ENCODE measurements at places on chromosomes 4 and X. TPM values are rescaled to one million over a fixed set of nuclear protein-coding genes. Genes with fewer than 3 reads are reported as not detected.
A peak's percentile ranks its signal among the peaks of the same experiment; 100 is the strongest.

The SHROOM4 gene
- total RNA-seq, result 1.7 TPM

The LIN54 gene
- 10.4 TPM for total RNA-seq

- H3K27ac ChIP-seq, result no peak overlapping the region
- H3K36me3 ChIP-seq, result no peaks in the 10 kb centered on the region
- H3K27me3 ChIP-seq, result no peaks in the 10 kb centered on the region
- DNase-seq, result peak; percentile 25
Measured at GRCh38 chrX:101208152-101208905, 11.3 kb upstream of the DRP2 start.

DNA sequence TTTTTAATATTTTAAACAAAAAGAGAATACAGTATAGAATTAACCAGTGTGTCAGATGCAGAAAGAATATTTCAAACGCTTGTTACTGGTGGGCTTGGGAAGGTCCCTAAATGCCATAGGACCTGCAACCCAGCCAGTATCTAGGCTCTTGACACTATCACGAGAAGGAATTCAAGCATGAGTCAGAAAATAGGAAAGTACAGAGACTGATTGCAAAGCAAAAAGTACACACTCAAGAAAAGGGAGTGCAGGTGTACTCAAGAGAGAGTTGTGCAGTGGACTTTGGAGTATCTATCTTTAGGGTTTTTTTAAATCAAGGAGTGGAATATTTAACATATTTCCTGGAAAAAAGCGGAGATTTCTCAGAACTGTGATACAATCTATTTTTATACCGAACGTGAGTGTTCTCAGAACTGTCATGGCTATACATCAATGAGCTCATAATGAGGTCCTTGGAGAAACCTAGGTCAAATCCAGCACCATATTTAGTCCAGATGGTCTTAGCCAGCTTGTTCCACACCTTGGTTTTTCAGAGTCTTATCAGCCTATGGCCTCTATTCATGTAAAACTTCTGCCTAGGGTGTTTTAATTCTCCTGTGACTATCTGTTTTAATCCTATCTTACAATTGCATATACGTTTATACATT, 291.8 kb upstream of the FAT4 start:
- no peaks in the 10 kb centered on the region for H3K27me3 ChIP-seq
- H3K27ac ChIP-seq, result no peak overlapping the region
- no peak for DNase-seq
- no peak overlapping the region for H3K4me3 ChIP-seq
- no peaks in the 10 kb centered on the region for H3K36me3 ChIP-seq

The ATXN3L gene
- total RNA-seq, result not detected

- no peak overlapping the region for H3K27ac ChIP-seq
- no peaks in the 10 kb centered on the region for H3K36me3 ChIP-seq
- no peak overlapping the region for H3K4me3 ChIP-seq
- DNase-seq, result no peak
Measured at GRCh38 chr4:74431113-74431826, 13.7 kb upstream of the AREG start.

DNA sequence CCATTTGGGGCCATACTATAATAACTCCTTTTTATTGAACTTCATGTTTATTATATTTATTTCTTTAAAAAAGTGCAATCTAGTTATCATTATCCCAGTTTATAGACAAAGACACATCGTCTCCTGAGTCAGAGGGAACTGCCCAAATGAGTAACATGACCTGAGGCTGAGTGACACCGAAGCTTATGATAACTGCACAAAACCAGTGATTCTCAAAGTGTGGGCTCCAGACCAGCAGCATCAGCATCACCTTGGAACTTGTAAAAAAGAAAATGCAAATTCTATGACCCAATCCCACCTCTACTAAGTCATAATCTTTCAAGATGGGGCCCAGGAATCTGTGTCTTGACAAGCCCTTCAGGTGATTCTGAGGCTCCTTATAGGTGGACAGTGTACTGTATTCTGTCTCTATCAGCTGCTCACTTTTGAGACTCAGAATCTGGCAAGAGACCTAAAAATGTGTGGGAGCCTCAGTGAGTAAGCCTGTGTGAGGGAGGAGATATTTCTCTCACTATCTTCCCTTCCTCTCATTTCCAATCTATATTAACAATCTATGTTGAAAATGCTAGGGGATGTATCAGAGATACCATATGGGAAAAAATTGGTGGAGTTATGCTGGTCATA, 147.0 kb downstream of the PACRGL start:
- DNase-seq, result peak; percentile 68
- no peak overlapping the region for H3K4me3 ChIP-seq
- H3K27ac ChIP-seq, result no peak overlapping the region
- peaks cover 13% of the 10 kb centered on the region for H3K4me1 ChIP-seq

DNA sequence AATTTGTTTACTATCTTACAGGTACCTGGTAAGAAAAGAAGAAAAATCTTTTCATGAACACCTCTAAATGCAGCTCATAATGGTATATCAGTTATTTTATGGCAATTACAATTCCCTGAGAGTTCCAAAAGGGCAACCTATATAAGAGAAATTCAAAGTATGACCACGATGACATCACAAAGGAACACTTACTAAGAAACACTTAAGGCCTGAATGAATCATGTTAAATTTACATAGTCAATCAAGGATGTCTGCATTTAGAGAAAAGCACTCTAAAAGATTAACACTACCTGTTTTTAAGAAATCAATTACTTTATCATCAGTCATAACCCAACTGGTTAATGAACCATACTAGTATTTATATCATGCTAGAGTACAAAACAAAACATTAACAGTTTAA, 63.9 kb downstream of the LCORL start:
- H3K4me1 ChIP-seq, result peaks cover 10% of the 10 kb centered on the region
- H3K27me3 ChIP-seq, result no peaks in the 10 kb centered on the region
- peak; percentile 40 for DNase-seq
- no peak overlapping the region for H3K4me3 ChIP-seq

- H3K36me3 ChIP-seq, result peaks cover 70% of the 10 kb centered on the region
- 0 out of 2 replicates have a peak, but pooled peaks cover 3% of the 10 kb centered on the region for H3K4me1 ChIP-seq
- DNase-seq, result no peak
- H3K27me3 ChIP-seq, result no peaks in the 10 kb centered on the region
- H3K4me3 ChIP-seq, result no peak overlapping the region
- H3K27ac ChIP-seq, result no peak overlapping the region
Measured at GRCh38 chr4:7787681-7788141, 151.9 kb downstream of the AFAP1 start.

The GPR143 gene
- not detected for total RNA-seq

The MID1 gene
- total RNA-seq, result 5.6 TPM

The DSPP gene
- not detected for total RNA-seq

GRCh38 chrX:110425222-110426154, 66.8 kb downstream of the RTL9 start:
- H3K27me3 ChIP-seq, result no peaks in the 10 kb centered on the region
- no peak overlapping the region for H3K4me3 ChIP-seq
- H3K4me1 ChIP-seq, result no peaks in the 10 kb centered on the region
- no peak overlapping the region for H3K27ac ChIP-seq
- no peaks in the 10 kb centered on the region for H3K36me3 ChIP-seq

DNA sequence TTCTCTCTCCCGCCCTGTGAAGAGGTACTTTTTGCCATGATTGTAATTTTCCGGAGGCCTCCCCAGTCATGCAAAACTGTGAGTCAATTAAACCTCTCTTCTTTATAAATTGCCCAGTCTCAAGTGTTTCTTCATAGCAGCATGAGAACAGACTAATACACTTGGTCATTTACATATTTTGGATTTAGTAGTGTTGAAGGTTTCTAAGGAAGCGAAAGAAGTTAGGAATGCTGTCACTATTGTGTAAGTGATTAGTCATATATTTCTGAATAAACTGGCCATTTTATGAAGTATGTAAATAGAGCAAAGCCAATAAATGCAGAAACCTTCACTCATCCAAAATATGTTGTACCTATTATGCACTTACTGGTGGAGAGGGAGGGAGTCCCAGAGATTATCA, 34.4 kb upstream of the GK2 start:
- H3K36me3 ChIP-seq, result no peaks in the 10 kb centered on the region
- no peaks in the 10 kb centered on the region for H3K27me3 ChIP-seq
- no peak overlapping the region for H3K4me3 ChIP-seq
- no peak overlapping the region for H3K27ac ChIP-seq
- H3K4me1 ChIP-seq, result no peaks in the 10 kb centered on the region

GRCh38 chrX:107773206-107773605, 2.4 kb downstream of the TSC22D3 start:
- H3K27ac ChIP-seq, result no peak overlapping the region
- no peaks in the 10 kb centered on the region for H3K4me1 ChIP-seq
- H3K36me3 ChIP-seq, result no peaks in the 10 kb centered on the region

GRCh38 chr4:26866781-26867180, 6.1 kb downstream of the STIM2 start:
- H3K4me3 ChIP-seq, result no peak overlapping the region
- no peak overlapping the region for H3K27ac ChIP-seq
- DNase-seq, result no peak
- no peaks in the 10 kb centered on the region for H3K27me3 ChIP-seq
- peaks cover 26% of the 10 kb centered on the region for H3K4me1 ChIP-seq

GRCh38 chrX:7117587-7117986, 29.9 kb upstream of the STS start:
- no peak for DNase-seq
- no peak overlapping the region for H3K27ac ChIP-seq
- no peaks in the 10 kb centered on the region for H3K27me3 ChIP-seq
- no peak overlapping the region for H3K4me3 ChIP-seq
- no peaks in the 10 kb centered on the region for H3K36me3 ChIP-seq
- H3K4me1 ChIP-seq, result no peaks in the 10 kb centered on the region

- H3K4me1 ChIP-seq, result no peaks in the 10 kb centered on the region
- H3K27ac ChIP-seq, result no peak overlapping the region
- DNase-seq, result no peak
- no peaks in the 10 kb centered on the region for H3K36me3 ChIP-seq
- H3K27me3 ChIP-seq, result no peaks in the 10 kb centered on the region
- no peak overlapping the region for H3K4me3 ChIP-seq
Measured at GRCh38 chrX:31845003-31845402, 773.2 kb upstream of the FTHL17 start.

The SRP72 gene
- total RNA-seq, result 64.7 TPM

DNA sequence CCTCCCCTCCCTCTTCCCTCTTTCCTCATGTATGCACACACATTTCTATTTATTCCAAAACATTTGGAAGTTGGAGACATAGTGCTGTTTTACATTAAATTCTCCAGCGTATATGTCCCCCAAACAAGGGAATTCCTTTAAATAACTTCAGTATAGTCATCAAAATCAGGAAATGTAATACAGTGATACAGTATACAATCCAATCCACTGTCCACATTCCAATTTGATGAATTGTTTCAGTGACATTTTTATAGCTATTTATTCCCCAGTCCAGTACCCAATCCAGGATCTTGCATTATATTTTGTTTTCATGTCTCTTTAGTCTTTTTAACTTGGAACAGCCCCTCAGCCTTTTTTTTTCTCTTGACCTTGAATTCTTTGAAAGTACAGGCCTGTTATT, 233.0 kb downstream of the DKK2 start:
- H3K4me1 ChIP-seq, result peaks cover 14% of the 10 kb centered on the region
- H3K27me3 ChIP-seq, result no peaks in the 10 kb centered on the region
- H3K4me3 ChIP-seq, result no peak overlapping the region
- DNase-seq, result no peak
- H3K27ac ChIP-seq, result no peak overlapping the region
- no peaks in the 10 kb centered on the region for H3K36me3 ChIP-seq

DNA sequence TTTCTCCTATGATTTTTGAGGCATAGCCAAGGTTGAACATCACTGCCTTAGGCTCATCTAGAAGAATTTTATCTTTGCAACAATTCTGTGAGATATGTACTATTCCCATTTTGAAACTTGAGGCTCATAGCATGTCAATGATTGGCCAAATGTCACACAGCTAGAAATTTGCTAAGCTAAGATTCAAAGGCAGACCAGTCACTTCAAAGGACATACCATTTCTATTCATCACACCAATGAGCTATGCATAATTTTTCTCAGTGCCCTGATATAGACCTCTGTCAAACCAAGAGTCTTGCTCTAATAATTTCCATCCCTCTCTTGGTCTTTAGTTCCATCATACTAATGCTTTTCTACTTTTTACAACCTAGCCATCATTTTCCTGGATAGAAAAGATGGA, 27.6 kb upstream of the SERTM2 start:
- no peak overlapping the region for H3K27ac ChIP-seq
- no peaks in the 10 kb centered on the region for H3K36me3 ChIP-seq
- H3K27me3 ChIP-seq, result no peaks in the 10 kb centered on the region
- no peaks in the 10 kb centered on the region for H3K4me1 ChIP-seq
- no peak overlapping the region for H3K4me3 ChIP-seq

The C4orf36 gene
- total RNA-seq, result not detected

DNA sequence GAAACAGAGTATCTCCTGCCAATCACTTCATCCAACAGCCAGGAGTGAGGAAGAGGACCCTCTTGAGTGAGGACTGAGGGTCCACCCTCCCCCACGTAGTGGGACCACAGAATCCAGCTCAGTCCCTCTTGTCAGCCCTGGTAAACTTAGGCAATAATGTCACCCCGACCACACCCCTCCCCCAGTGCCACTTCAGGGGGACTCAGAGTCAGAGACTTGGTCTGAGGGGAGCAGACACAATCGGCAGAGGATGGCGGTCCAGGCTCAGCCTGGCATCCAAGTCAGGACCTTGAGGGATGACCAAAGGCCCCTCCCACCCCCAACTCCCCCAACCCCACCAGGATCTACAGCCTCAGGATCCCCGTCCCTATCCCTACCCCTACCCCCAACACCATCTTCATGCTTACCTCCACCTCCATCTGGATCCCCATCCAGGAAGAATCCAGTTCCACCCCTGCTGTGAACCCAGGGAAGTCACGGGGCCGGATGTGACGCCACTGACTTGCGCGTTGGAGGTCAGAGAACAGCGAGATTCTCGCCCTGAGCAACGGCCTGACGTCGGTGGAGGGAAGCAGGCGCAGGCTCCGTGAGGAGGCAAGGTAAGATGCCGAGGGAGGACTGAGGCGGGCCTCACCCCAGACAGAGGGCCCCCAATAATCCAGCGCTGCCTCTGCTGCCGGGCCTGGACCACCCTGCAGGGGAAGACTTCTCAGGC, at the start of the genes CSAG1 and MAGEA12:
TSS of gene CSAG1 (minus strand) at position 461 of the 715 bp plus-strand sequence. CDS start 1,261 bp downstream, outside the sequence.
TSS of gene MAGEA12 (plus strand) at position 497 of the 715 bp plus-strand sequence. CDS start 2,405 bp downstream, outside the sequence.
- no peak within 1 kb of the TSS for H3K27ac ChIP-seq
- H3K36me3 ChIP-seq, result no peaks in the 10 kb centered on the region
- no peaks in the 10 kb centered on the region for H3K27me3 ChIP-seq
- no peaks in the 10 kb centered on the region for H3K4me1 ChIP-seq
- DNase-seq, result no peak

DNA sequence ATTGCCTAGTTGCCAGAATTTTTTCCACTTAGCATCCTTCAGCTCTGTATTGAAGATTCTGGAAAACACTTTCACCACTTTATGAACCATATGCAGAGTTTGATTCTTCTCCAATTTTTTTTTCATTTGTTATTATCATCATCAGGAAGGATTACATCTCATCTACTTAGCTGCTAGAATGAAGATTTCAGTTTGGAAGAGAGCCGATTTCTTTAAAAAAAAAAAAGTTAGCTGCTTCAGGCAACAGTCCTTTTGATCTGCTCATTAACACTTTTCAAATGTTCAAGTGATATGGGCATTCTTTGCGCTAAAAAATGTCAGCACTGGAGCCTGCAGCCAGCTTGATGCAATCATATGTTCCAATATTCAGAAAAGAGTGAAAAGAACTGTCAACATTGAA, 76.2 kb downstream of the ANTXR2 start:
- no peaks in the 10 kb centered on the region for H3K27me3 ChIP-seq
- H3K4me1 ChIP-seq, result no peaks in the 10 kb centered on the region
- no peak overlapping the region for H3K4me3 ChIP-seq
- no peak for DNase-seq
- no peak overlapping the region for H3K27ac ChIP-seq
- 0 out of 2 replicates have a peak, but pooled peaks cover 3% of the 10 kb centered on the region for H3K36me3 ChIP-seq
